ENCODE measurements at places on chromosomes 13 and 19.
A peak's percentile ranks its signal among the peaks of the same experiment; 100 is the strongest.

GRCh38 chr19:39568604-39569003, 28.6 kb upstream of the EID2 start:
- peak; percentile 9 for DNase-seq

DNA sequence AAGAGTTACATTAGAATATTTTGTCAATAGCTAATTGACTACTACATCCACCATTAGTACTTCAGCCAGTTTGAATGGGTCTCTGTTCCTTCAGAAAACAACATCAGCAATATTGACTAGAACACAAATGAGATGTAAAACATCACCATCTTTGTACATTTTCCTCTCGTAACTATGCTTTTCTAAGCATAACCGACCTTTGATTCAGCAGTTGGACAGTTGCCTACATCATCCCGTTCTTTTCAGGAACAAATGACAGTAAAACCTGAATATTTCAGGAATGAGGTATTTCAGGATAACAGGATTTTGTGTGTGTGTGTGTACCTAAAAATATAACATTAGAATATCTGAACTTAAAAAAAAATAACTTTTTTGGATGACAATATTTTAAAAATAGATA, 60.9 kb downstream of the STARD13 start:
- DNase-seq: no peak

- DNase-seq: no peak
These were observed 341.4 kb downstream of the KLF12 start for GRCh38 chr13:73792796-73793195.

DNA sequence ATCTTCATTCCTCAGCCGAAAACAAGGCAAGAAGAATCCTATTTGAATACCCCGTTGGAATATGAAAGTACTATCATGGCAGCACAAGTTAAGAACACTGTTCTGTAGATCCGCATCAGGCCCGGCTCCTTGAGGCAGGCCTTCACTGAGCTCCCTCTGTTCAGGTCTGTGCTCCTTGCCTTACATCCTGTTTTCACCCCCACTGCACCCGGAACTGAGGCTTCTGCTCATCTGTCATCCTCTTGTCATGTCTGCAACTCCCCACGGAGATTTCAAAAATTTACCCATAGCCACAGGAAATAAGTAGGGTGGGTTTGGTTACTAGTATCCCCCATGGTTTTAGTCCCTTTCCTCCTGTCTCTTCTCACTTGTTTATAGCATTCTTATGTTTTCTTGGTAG, 861.9 kb downstream of the GPC5 start:
- no peak for DNase-seq

GRCh38 chr13:44795176-44795575, 194.1 kb downstream of the NUFIP1 start:
- no peak for DNase-seq

DNA sequence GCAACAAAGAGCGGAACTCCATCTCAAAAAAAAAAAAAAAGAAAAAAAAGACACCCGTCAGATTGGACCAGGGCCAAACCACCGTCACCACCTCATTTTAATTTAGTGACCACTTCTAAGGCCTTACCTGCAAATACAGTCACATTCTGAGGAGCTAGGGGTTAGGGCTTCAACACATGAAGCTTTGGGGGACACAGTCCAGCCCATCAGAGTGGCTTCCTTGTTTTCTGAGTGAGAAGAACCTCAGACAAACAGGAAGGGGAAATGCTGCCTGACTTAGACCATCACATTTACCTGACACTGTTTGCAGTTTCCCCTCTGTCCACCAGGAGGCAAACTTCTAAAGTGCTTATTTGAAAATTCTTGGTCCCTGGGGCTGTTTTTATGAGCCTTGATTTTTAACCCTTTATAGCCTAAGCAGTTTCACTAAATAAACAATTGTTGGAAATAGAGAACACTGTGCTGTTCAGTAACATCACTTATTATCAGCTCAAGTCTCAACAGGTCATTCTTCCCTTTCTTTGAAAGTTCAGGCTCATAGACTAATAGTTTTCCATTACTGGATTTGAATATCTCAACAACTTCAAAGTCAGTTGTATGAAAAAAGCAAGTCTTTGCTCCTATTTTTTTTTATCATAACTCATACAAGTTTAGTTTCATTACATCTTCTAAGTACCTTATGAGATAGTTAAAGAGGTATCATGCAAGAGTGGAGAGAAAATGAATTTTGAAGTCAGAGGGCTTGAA, 74.9 kb upstream of the WASF3 start:
- DNase-seq: peak; percentile 69
